ENCODE measurements at places on chromosomes 16 and 17.
A peak's percentile ranks its signal among the peaks of the same experiment; 100 is the strongest.

- no peak for DNase-seq
Observed at GRCh38 chr17:49548506-49549310, 27.0 kb upstream of the NXPH3 start.

DNA sequence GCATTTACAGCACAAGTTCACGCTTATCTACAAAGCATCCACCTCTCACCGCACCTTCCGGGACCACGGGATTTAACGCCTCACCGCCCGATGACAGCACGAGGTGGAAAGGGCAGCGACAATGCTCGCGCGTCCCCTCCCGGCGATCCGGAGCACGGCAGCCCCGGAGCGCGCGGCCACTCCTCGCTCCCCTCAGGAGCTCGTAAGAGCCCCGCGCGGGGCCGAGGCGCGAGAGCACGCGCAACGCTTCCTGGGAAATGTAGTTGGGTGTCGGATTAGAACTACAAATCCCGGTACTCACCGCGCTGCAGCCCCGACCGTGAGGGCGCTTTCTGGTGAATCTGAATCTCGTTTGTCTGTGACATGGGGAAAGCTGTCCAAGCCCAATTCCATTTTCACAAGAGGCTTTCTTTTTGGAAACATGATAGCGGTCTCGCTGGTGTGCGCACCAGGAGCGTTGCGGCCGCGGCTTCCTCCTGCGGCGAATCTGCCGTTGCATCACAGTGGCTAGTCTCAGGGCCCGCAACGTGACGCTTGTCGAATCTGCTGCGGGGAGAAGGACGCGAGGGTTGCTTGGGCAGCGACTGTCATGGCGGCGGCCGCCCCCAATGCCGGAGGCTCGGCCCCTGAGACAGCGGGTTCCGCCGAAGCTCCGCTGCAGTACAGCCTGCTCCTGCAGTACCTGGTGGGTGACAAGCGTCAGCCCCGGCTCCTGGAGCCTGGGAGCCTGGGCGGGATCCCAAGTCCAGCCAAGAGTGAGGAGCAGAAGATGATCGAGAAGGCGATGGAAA lies at the start of gene TIMM22:
TSS of gene TIMM22 (plus strand) at position 576 of the 791 bp plus-strand sequence. CDS start at position 590, 14 bp downstream.
- DNase-seq = peak; percentile 86

GRCh38 chr17:27793168-27793905 lies 7.0 kb downstream of the NOS2 start:
- no peak for DNase-seq

DNA sequence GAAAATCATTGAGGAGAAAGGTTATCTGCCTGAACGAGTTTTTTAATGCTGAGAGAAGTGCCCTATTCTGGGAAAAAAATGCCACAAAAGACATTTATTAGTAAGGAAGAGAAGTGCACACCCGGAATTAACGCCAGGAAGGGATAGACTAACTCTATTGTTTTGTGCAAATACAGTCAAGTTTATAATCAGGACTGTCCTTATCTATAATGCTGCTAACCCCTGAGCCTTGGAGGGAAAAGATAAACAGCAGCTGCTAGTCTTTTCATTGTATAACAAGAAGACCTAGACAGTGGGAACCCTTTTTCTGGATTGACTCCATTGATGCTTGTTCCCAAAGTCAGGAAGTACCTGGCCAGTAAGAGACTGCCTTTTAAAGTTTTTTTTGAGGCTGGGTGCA lies 26.5 kb downstream of the BCAS3 start:
- DNase-seq = no peak

GRCh38 chr17:81413497-81414135 lies 18.4 kb downstream of the BAHCC1 start:
- DNase-seq = no peak

- DNase-seq = no peak
Observed at GRCh38 chr17:41967141-41967920, 736 bp downstream of the CNP start.

- DNase-seq = no peak
Observed at GRCh38 chr17:72901657-72902056, 190.8 kb downstream of the SLC39A11 start.

DNA sequence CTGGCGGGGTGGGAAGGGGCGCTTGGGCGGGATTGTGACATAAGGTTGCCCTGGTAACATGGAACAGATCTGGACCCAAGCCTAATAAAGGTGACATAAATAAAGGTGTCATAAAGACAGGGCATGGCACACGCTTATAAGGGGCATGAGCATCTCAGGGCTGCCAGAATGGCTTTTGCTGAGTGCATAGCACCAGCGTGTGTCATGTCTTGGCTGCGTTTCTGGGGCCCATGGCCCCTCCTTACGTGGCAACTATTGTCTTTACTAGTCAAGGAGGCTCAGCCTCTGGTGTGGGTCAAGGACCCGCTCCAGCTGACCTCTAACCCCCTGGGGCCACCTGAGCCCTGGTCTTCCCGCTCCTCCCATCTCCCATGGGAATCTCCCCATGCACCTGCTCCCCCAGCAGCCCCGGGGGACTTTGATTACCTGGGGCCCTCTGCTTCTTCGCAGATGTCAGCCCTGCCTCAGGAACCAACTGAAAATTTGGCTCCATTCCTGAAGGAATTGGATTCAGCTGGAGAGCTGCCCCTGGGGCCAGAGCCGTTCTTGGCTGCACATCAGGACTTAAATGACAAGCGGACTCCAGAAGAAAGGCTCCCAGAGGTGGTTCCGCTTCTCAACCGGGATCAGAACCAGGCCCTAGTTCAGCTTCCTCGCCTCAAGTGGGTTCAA lies 13.9 kb downstream of the LRRC37B start:
- no peak for DNase-seq

DNA sequence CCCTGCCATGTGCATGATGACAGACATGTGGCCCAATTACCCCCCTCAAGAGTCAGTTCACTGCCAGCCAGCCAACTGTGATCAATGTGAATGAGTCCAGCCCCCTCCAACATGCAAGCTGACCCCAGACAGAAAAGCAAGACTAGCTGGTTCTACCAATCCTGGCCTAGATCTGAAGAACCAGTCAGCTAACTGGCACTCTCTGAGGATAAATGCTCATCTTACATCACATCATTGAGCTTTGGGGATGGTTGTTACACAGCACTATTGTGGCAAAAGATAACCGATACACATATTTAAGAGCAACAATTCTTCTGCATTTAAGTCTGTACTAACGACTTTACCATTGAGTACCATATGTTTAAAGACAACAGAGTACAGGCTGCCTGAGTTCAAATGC lies 106.7 kb downstream of the TOX3 start:
- no peak for DNase-seq

GRCh38 chr16:48531011-48531962 lies 78.7 kb downstream of the N4BP1 start:
- no peak for DNase-seq

DNA sequence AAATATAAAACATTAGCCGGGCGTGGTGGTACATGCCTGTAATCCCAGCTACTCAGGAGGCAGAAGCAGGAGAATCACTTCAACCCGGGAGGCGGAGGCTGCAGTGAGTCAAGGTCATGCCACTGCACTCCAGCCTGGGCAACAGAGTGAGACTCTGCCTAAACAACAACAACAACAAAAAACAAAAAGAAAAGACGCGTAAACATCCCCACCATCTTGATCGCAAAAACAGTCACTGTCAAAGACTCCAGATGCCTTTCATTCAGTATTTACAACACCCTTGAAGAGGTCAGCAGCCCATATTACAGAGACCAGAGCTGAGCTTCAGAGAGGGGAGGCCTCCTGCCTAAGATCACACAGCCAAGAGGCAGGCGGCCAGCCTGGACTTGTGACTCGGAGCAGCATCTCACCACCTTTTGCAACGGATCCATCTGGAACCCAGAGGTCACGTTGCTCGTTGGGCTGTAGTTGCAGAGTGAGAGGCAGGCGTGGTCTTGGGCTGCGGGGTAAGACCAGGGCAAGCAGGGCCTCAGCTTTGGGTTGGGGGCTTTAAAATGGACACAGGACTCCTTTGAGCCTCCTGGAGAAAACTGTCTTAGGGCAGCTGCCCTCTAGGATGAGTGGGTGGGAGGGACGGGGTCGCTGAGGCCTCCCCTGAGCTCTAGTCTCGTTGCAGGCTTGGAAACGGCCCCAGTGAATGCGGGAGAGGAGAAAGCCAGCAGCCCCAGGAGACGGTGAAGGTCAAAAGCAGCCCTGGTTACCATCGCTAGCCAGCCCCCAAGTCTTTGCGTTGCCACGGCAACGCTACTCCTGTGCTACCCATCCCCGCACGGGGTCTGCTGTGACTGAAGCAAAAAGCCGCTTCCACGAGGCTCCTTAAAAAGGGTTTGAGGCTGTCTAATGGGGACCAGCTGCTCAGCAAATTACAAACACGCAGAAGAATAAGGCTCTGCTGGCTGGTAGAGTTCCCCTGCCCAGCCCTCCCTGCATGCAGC lies 26.1 kb downstream of the LGALS3BP start:
- no peak for DNase-seq

DNA sequence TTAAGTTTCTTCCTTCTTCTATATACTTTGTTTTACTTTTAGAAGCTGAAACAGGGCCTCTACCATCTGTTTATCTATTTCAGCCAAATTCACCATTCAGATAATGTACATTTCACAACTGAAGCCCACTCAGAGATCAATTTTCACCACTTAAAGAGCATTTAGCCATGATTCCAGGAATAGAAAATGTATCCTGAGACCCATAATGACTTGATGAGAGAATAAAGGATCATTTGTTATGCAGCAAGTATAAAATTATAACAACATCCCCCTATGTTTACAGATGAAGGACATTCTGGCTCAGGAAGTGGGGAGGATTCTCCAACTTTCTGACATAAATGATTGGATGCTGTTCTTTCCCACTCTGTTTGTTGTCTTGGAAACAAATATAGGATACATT lies 962.1 kb upstream of the EEF2KMT start:
- no peak for DNase-seq

DNA sequence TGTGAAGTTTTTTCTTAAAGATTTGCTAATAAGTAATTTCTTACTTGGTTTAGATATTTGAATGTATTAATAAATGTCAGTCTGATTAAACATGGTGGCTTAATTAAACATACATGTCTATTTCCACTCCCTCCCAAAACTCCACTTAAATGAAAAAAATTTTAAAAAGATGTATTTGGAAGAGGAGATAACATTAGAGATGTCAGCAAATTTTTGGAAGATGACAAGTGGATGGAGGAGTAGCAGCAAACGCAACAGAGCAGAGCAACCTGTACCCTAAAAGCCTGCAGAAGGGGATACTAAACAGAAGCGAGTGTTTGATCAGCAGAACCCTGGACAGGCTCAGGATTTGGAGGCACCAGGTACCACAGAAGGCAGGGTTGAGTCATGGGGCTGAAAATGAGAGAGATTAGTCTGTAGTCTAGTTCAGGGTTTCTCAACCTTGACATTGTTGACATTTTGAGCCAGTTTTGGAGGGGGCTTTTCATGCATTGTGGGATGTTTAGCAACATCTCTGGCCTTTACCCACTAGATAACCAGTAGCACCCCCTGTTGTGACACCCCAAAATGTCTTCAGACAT lies 17.8 kb downstream of the LUC7L3 start:
- DNase-seq = no peak

GRCh38 chr17:41906465-41907184 lies 12.1 kb downstream of the ACLY start:
- DNase-seq = no peak

- no peak for DNase-seq
Observed at GRCh38 chr17:33506889-33507650, 214.0 kb upstream of the ASIC2 start.

GRCh38 chr17:66778531-66779236 lies 56.2 kb upstream of the CACNG5 start:
- no peak for DNase-seq

- no peak for DNase-seq
Observed at GRCh38 chr17:55458978-55459377, 37.3 kb upstream of the MMD start.

GRCh38 chr16:69494991-69495392 lies 70.6 kb downstream of the CYB5B start:
- no peak for DNase-seq

GRCh38 chr17:72477491-72477890 lies 356.7 kb downstream of the SOX9 start:
- no peak for DNase-seq

- no peak for DNase-seq
Observed at GRCh38 chr17:17560167-17560566, 31.3 kb downstream of the PEMT start.

DNA sequence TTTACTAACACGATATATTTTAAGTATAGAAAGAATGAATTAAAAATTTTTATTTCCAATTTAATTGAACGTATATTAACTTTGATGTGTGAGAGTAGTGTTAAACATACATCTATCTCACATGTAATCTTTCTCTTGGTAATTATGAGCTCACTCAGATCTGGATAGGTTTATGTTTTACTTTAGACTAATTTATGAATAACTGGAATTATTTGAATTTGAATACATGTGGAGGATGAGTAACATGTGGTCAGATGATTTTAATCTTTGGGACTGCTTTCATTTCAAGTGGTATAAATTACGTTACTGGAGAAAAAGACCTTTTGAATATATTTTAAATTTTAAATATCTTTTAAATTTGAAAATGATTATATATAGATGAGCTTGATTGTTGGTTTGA lies 49.9 kb upstream of the RHBDL3 start:
- DNase-seq = no peak

GRCh38 chr17:39981207-39981741 lies 667 bp downstream of the PSMD3 start:
- no peak for DNase-seq

DNA sequence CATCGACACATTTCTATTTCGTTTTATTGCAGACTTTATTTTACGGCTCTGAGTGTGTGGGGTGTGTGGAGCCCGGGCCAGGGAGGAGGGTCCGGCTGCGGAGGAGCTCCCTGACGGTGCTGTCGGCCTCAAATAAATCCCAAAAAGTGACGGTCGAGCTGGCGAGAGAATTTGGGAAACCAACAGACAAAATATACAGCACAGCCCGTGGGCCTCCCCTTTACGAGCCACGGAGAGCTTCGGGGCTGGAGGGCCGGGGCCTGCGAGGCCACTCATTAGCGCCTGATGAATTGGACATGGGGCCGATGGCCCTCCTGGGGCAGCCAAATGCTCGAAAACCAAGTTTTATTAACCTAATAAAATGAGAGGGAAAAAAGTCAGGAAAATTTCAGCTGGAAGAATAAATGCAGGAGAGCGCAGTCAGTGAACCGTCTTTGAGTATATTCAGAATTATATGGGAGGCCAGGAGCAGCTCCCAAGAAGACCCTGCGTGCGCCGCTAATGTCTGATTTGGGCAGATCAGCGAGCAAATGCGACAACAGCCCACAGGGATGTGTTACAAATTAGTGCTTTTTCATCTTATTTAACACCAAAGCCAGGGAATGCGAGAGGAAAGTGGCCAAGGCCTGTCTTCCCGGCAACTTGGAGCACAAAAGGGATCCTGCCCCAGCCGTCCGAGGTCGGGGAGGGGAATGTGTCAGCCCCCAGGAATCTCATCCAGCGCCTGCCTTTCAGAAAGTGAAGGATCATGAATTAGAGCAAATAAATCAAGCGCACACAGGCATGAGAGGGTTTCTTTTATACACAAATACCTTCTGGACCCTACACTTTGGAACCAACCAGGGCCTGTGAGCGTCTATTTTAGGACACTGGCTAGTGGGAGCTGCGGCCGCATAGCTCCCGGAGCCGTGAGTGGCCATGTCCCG lies 249.1 kb downstream of the C16orf95 start:
- no peak for DNase-seq

GRCh38 chr16:6641091-6641490 lies 691.6 kb upstream of the RBFOX1 start:
- no peak for DNase-seq

- DNase-seq = no peak
Observed at GRCh38 chr16:82055117-82055516, 20.1 kb downstream of the HSD17B2 start.

- DNase-seq = no peak
Observed at GRCh38 chr17:69331756-69332155, 4.8 kb upstream of the ABCA5 start.

- no peak for DNase-seq
Observed at GRCh38 chr17:72972263-72972951, 120.1 kb downstream of the SLC39A11 start.

- no peak for DNase-seq
Observed at GRCh38 chr17:77323413-77324171, 182.8 kb downstream of the SEC14L1 start.
